ENCODE measurements at places on chromosomes 2 and 18.

DNA sequence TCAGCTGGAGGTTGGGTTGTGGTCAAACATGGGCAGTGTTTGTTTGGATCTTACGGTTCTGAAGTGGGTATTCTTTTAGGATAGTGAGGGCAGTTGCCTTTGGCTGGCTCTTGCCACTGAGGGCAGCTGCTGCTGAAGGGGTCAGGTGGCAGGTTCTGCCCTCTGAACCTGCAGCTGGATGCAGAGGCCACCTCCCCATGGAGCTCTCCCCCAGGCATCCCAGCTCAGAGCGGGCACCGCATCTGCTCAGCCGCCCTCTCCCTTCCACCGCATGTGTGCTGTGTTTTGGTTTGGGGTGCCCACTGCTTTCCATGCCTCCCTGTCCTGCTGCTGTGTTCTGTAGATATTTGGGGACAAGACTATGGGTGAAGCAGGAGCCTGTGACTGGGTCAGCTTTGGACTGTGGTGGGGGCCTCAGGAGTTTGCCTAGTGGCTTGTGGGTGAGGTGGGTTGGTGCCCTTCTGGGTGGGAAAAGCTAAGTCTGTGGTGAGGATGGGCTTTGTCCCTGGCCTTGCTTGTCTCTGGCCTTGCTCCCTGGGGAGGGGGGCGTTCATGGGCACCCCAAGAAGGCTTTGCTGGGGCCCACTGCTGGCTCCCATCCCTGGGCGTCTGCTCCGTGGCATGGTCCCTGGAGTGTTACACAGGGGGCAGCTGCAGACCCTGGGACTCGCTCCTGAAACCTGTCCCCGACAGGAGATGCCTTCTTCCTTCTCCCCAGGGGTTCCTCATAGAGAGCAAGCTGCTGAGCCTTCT, 28.5 kb downstream of the OTOF start:
- no peak for DNase-seq

DNA sequence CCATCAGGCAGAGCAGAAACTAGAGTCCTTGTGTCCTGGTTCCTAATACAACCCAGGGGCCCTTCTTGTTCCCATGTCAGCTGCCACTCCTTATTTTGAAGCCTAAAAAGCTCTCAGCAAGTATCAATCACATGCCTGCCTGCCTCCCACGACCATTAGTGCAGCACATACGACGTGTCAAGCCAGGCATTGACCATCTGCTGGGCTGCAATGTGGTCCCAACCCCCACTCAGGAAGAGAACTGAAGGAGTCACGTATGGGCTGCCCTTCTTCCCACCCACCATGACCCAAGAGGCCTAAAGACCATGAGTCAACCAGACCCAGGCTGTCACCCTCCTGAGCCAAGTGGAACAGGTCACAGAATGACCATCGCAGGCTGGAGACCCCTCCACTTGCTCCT, 98.8 kb downstream of the KLHL29 start:
- DNase-seq: no peak

GRCh38 chr18:50630895-50631294, 71.0 kb downstream of the MAPK4 start:
- DNase-seq: no peak

DNA sequence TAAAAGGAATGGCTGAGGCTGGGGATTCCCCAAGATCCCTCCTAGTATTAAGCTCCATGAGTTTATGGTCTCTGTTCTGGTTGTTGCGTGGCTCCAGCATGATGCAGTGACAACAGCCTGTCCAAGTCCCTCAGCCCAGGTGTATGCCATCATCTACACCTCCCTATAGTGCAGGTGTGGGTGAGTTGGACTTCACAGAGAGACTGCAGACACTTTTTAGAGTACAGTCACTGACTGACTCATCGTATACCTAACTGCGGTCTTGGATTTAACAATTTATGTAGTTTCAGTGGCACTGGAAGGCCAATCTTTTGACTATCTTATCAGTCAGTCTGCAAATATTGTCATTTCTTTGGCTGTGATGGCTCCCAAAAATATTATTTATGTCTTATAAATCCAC, 415.0 kb downstream of the TMX3 start:
- DNase-seq: no peak

- no peak for DNase-seq
These were observed 328.9 kb upstream of the NT5C1B start for GRCh38 chr2:18918280-18918679.

DNA sequence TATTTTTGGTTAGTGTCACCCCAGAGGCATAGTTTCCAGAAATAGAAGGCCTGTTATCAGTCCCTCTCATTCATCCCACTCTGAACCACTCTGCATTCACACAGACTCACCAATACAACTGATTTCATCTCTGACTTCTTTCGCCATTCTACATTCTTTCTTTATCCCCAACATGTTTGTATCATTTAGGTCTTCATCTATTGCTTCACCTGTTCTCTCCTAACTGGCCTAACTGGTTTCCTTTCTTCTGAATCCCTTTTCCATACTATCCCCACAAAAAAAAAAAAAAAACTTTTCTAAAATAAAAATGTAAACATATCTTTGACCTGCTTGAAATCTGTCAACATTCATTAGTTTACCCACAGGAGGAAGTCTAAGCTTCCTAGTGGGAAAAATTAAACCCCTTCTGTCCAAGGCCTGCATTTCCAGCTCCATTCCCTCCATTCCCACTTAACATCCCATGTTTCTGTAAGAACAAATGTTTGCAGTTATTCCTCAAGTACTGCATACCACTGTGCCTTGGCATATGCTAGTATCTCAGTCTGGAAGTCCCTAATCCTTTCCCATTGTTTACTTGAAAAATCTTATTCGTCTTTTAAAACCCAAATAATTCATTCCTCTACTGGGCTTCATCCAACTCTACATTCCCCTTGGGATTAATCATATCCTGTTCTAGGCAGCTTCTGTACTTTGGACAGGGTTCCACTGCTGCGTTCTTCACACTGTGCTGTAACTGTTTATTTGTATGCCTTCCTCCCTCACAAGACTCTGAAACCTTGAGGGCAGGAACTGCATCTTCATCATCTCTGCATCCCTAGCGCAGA, 68.5 kb downstream of the FIGN start:
- no peak for DNase-seq

GRCh38 chr2:152051436-152051835, 47.4 kb downstream of the CACNB4 start:
- no peak for DNase-seq

- no peak for DNase-seq
These were observed 101.2 kb downstream of the KCNS3 start for GRCh38 chr2:17979707-17980106.

DNA sequence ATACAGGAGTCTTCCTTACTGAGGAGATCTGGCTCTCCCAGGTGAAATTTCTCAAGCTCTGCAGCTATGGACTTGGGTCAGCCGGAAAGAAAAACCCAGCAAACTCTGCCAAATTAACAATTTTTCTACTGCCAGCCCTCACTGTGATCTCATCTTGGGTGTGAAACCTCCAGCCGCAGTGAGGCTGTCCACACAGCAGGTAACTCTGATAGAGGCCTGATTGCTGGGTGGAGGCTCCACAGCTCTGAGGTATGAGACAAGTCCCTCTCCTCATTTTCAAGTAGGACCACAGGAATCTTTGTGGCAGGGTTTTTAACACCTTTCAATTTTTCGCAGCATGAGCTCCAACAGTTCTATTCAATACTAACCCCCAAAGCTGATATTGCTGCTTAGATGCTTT, 430.6 kb upstream of the RAB6C start:
- DNase-seq: no peak

DNA sequence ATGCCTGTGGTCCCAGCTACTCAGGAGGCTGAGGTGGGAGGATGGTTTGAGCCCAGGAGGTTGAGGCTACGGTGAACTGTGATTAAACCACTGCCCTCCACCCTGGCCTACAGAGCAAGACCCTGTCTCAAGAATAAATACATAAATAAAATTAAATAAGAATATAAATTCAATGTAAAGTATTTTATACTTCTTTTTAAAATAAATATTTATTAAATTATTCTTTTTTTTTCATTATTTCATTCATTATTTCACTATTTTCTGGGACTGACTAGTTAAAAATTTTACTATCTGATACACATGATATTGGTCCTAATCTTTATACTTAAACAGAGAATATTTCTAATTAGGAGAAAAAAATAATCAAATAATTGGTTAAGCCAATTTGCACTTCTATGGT, 917.6 kb downstream of the ERBB4 start:
- no peak for DNase-seq

GRCh38 chr2:95058466-95058988, 33.0 kb downstream of the MAL start:
- DNase-seq: no peak

All from activated T-cell treated with anti-CD3 and anti-CD28 coated beads for 4 hours (primary cell).